Kidney (tissue), 22 donors: ENCODE measurements at places on chromosomes 3 and 15.

DNA sequence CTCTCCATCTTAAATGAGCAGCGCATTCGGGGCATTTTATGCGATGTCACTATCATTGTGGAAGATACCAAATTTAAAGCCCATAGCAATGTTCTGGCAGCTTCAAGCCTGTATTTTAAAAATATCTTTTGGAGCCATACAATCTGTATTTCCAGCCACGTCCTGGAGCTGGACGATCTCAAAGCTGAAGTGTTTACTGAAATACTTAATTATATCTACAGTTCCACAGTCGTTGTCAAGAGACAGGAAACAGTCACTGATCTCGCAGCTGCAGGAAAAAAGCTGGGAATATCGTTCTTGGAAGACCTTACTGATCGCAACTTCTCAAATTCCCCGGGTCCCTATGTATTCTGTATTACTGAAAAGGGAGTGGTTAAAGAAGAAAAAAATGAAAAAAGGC is 44.4 kb upstream of the RASA2 start:
- no peak for DNase-seq

DNA sequence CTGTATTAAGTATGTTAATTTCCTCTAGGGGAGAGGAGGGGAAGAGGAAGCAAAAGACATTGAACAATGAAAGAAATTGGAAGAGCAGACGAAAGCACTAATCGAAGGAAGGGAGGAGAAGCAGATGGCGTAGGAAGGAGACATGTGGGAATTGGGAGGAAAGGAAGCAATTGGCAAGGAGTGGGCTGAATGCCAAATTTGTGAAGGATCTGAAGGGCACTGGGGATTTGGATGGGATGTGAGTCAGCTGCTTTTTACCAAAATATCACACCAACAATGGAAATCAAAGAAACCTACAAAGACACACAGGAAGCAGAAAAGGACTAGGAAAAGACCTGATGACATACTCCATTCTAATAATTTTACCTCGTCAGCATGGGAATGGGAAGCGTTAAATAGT is 1029.8 kb downstream of the ROBO1 start:
- DNase-seq, result no peak

DNA sequence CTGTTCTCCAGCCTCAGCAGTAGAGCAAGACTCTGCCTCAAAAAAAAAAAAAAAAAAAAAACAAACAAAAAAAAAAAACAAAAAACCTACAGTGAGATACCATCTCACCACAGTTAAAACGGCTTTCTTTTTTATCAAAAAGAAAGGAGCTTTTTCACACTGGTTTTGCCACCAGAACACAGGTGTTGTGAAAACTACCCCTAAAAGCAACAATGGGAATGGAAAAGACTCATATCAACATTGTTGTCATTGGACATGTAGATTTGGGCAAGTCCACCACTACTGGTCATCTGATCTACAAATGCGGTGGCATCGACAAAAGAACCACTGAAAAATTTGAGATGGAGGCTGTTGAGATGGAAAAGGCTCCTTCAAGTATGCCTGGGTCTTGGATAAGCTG is 24.8 kb upstream of the SLC25A38 start:
- no peak for DNase-seq

DNA sequence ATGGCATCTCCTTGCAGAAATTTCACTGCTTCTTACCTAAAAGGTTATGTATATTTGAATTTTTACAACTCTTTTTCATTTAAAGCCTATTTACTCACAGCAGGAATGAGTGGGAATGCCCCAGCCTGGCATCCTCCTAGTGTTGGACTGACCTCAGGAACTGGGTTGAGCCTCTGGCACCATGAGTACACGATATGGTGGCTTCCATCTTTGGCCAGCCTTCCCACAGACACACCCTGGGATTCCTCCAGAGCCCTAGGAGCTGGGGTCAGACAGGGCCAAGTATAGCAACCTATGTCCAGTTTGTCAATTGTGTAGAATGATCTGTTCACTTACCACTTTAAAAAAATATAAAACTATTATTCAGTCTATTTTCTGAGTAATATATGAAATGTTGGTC is 57.2 kb upstream of the HEG1 start:
- no peak for DNase-seq

DNA sequence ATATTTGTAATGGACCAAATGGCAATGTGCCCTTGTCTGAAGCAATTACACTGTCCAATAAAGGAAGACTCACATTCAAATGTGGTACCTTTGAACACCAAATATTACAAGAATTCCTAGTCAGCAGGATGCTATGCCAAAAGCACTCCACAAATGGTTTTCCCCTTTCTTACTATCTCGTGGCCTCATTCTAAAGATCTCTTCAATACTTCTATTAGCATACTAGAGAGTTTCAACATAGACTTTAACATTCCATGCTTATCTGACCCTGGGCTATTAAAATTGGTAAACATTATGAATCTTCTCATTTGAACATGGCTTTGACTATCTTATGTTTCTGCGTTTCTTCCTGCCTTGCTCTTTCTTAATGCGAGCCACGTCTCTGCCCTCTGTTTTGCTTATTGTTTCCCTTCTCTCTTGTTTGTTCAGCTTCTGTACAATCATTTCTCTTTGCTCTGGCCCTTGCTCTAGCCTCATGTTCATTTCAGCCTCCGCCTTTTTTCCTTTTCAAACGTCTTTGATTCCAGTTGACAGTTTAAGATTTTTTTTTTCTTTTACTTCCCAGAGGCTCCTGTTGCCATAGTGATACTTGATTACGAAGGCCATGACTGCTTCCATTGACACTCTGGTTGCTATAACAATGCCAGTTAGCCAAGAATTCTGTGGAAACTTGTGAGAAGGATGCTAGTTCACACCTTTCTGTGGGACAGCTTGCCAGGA is 49.5 kb upstream of the SLC9A9 start:
- no peak for DNase-seq

DNA sequence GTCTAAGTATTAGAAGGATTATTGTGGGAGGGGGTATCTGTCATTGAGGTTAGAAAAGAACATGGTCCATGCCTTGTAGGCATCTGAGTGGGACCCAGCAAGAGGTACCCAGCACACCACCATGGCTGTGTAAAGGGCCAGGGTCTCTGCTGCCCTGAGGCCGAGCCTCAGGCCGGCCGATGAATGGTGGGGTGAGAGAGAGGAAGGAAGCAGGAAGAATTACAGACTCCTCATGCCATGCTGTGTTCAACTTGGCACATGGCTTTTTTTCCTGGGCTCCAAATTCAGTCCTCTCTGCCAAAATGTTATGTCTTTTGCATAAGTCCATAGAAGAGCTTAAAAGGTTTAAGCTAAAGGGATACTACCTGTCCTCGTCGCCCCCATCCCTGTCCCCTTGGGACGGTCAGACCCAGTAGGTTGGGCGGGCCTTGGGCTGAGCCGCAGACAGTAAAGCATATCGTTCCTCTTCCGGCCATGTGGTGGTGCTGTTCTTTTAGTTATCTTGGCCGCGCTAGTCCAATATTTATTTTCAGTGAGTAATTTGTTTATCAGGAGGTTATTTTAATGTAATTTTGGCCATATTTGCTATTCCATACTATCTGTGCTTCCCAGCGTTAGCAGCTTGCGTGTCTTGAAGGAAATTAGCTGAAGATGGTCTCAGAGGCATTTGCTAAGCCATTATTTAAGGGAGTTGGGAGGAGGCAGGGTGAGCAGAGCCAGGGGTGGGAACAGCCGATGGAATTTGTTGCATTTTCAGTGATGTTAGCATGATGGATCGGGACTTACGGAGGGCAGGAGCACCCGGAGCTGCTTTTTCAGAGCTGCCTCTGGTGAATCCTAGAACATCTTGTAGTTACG is 152.4 kb downstream of the AGBL1 start:
- peak; percentile 49 for DNase-seq

GRCh38 chr15:62649793-62650420 is 392.6 kb upstream of the TPM1 start:
- DNase-seq, result no peak

- no peak for DNase-seq
Observed at GRCh38 chr3:109806929-109807328, 469.6 kb upstream of the DPPA4 start.

DNA sequence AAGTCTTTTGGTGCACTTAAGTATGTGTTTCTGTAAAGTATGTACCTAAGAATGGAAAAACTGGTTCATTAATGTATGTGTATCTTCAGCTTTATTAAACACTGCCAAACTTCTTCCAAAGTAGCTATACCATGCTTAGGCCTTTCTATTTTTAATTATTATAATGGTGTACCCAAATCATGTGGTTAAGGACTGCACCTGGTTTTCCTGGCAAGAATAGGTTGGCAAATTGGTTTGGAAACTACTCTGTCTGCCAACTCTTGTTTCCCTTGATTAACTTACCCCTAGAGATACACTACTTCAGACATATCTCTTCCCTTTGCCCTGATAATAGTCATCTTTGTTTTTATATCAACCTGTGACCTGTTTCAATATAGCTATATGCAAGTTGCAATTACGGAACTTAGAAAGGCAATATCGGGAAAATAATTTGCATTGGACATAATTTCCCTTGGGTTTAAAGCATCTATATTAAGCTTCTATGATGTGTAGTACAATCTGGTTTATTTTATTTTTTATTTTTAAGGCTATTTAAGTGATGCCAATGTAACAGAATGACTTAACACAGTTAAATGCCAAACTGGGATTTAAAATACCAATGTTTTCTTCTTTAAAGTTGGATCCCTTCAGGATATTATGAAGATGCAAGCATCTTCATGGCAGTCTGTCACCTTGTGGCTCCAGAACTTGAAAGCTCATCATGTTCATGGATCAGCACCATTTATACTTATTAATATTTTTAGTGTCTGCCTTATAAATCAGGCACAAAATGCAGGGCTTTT is 40.6 kb upstream of the TMEM108 start:
- no peak for DNase-seq

DNA sequence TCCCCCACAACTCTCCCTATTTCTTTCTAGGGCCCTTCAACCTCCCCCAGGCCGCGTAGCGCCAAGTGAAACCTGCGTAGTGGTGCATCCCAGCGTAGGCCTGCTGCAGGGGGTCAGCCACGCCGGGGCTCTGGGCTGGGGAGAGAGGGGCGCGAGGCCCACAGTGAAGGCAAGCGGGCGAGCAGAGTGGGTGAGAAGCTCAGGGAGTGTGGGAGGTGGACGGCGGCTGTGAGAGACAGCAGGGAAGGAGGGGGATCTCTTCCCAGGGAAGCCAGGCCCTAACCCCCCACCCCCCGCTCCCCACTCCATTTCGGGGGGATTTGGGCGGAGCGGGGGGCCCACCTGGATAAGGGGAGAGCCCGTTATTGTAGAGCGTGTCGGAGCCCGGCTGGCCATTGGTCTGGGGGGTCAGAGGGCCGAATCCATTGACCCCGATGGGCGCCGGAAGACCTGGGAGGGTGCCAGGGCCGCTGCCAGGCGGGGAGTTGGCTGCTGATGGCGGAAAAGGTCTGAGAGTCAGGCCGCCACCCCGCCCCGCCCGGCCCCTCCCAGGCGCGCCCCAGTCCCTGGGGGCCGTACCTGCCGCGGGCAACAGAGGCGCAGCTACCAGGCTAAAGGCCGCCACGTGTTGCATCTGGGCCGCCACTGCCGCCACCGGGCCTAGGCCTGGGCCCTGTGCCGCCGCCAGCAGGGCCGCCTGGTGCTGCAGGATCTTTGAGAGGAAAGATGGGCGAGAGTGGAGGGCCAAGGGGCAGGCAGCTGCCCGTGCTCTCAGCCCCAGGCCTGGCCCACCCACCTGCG is 16.6 kb upstream of the PARP6 start:
- DNase-seq, result no peak

- DNase-seq, result no peak
Observed at GRCh38 chr3:46922426-46922825, 44.9 kb downstream of the PTH1R start.

DNA sequence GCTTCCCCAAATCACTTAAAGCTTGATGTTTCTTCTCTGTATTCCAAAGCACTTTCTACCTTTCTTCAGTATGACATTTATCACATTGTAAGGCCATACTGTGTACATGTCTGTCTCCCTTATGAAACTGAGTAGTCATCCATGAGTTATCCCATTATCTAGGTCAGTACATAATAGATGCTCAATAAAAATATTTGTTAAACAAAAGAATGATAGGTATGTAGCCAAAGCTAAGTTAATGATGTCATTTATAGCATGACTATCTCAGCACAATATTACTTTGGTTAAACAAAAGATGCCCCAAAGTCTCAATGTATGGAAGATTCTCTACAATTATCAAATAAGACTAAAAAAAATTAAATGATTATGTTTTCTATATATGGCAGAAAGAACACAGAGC is 3.1 kb upstream of the TMCO5A start:
- DNase-seq, result no peak

DNA sequence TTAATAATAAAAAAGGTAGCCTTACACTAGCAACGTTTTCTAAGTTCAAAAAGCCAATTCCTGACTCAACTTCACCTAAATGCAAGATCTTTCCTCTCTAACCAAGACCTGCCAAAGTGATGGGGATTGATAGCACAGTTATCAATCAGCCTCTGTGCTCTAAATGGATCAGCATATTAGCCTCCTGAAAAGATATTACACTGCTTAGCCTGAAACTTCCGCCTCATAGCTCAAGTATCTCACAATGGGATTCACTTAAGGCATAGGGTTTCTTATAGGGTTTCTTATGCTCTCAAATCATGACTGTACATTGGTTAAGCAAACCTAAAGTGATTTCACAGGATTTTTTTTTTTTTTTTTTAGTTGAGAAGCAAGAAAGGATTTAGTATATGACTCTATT is 436 bp upstream of the SLC9A9 start:
- DNase-seq, result no peak

- peak; percentile 5 for DNase-seq
Observed at GRCh38 chr3:38588995-38589937, 60.2 kb downstream of the SCN5A start.

GRCh38 chr3:47347217-47347801 is 33.5 kb upstream of the PTPN23 start:
- peak; percentile 28 for DNase-seq

- DNase-seq, result no peak
Observed at GRCh38 chr3:43902415-43902814, 211.7 kb downstream of the ABHD5 start.

GRCh38 chr15:70259640-70260508 is 162.2 kb upstream of the TLE3 start:
- DNase-seq, result peak; percentile 58

DNA sequence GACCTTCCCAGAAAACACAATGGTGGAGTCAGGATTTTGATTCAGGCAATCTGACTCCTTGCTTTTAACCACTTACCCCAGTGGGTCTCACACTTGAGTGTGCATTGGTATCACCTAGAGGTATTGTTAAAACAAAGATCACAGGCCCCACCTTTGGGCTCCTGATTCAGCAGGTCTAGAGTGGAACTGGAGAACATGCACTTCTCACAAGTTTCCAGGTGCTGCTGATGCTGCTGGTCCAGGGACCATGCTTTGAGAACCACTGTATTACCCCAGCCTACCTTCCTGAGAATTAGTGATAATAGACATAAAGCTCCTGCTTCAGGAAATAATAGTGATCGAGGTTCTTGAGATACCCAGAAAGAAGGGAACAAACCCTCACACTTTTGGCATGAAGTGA is 466.9 kb downstream of the EPHB1 start:
- no peak for DNase-seq

DNA sequence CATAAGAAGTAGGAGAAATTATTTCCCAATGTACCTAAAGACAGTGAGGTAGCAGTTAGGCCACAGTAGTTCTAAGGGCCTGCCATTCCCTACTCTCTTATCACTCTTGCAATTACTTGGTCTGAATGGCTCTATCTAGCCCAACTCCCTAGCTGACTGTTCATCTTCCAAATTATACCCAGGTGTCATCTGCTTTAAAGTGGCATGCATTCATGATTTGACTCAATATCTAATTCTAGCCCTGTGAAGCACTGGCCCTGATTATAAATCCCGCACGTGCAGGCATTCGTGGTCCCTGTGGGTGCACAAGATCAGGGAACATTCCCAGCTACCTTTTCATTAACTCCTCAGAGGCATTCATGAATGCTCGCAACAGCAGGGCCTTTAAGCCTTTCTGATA is 43.1 kb upstream of the ZNF774 start:
- DNase-seq, result no peak
